ENCODE measurements at places on chromosomes 4 and X.

GRCh38 chr4:121226362-121226761 is 62.2 kb upstream of the TNIP3 start:
- no peak for DNase-seq

DNA sequence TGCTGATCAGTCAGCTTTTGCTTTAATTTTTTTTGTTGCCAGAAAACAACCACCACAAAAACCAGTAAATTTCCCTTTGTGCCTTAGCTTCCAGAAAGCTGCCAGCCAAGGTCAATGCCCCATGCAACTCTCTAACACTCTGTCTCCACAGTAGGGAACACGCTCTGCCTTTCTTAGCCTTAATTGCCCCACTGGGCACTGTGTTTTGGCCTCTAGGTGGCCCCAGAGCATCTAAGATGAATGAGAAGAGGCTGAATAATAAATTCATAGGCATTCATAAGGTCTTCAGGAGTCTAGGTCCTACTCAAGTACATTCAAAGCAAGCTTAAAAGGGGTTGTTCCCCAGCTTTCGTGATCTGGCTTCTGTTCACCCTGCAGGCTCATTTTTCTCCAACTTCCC is 57.7 kb upstream of the PASD1 start:
- no peak for DNase-seq

DNA sequence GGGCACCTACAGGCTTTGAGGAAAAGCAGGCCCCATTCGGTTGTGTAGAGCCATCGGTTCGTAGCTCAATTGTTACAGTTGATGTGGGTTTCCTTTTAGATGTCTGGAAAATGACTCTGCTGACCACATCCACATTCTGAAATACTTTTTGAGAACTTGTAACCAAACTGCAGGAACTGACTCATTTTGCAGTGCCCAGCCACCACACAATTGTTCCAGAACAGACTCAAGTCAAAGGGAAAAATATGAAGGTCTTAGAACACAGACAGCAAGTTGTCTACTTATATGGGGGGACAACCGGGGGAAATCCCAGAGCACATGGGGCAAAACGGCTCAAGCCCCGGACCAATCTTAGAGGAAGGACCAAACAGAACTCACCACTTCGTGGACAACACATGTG is 557.6 kb upstream of the DIPK2B start:
- peak; percentile 48 for DNase-seq

- DNase-seq = no peak
Observed at GRCh38 chr4:68368691-68369131, 18.8 kb upstream of the YTHDC1 start.

All from stimulated activated CD8-positive, alpha-beta memory T cell treated with anti-CD3 and anti-CD28 coated beads, Interleukin-15, amount 100 ng/mL, for 48 hours (primary cell).